T1000 (cell line): ENCODE measurements at places on chromosomes 16 and 17.

- no peak for DNase-seq
Observed at GRCh38 chr17:67700037-67700724, 17.6 kb upstream of the NOL11 start.

GRCh38 chr17:946510-947236 lies 32.9 kb downstream of the NXN start:
- no peak for DNase-seq

DNA sequence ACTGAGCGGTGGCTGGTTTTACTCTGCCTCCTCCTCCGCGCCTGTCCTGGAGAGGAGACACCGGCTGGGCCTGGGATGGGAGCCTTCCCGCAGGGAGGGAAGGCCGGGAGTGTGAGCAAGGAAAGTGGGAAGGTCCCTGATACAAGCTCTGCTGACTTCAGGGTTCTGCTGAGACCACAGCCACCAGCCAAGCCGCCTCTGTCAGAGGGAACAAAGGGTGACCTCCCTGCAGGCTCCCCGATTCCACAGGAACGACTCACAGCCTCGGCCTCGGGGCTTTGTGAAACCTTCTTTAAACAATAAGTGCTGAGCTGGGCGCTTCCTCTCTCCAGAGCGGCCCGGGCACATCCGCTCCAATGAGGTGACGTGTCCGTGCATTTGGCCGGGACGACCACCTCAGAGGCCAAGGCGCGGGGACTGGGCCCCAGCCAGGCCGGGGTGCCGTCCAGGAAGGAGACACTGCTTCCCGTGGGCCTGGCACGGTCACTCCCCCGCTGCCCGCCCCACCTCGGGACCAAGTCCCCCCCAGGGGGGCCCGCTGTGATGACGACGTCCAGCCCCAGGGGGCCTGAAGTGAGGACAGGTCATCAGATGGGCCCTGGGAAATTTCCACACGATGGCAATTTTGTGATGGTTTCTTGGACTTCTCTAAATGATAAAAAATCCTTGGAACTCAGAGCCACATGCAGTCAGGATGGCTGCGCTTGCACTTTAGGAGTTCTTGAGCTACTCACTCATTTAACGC lies 11.8 kb upstream of the CIBAR2 start:
- DNase-seq = peak; percentile 75

- DNase-seq = no peak
Observed at GRCh38 chr17:1705004-1705403, 5.2 kb downstream of the TLCD2 start.
